Activated CD4-positive, alpha-beta T cell treated with anti-CD3 and anti-CD28 coated beads, Interleukin-2, amount 50 U/mL, for 4 hours (primary cell): ENCODE measurements at places on chromosomes 12 and 14.

GRCh38 chr14:34081576-34082136 lies 130.8 kb upstream of the EGLN3 start:
- DNase-seq: no peak

GRCh38 chr14:71166180-71166837 lies 259.1 kb downstream of the PCNX1 start:
- DNase-seq: no peak

GRCh38 chr14:98321841-98322240 lies 950.2 kb downstream of the BCL11B start:
- DNase-seq: no peak

GRCh38 chr14:90810806-90811205 lies 5.4 kb downstream of the TTC7B start:
- DNase-seq: no peak

- DNase-seq: no peak
These were observed 92.9 kb upstream of the TBX3 start for GRCh38 chr12:114776731-114777442.

GRCh38 chr12:52666471-52666870 lies 13.7 kb downstream of the KRT1 start:
- no peak for DNase-seq

GRCh38 chr12:65327207-65328076 lies 49.0 kb downstream of the MSRB3 start:
- no peak for DNase-seq

DNA sequence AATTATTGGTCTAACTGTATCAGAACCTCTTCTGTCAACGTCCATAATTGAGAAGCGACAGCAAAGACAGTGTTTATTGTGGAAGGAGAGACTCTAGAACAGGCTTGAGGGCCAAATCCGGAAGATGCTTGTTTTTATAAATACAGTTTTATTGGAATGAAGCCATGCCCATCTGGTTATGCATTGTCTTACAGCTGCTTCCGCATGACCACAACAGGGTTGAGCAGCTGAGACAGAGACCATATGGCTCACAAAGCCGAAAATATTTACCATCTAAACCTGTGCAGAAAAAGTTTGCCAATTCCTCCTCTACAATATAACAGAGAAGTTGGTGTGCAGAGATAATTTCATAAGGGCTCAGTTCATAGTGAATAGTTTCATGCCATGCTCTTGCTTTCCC lies 24.5 kb downstream of the PRKAB1 start:
- no peak for DNase-seq
